Left kidney (tissue), 8 donors: ENCODE measurements at places on chromosomes 6 and 20. TPM values are rescaled to one million over a fixed set of nuclear protein-coding genes. Genes with fewer than 3 reads are reported as not detected.

DNA sequence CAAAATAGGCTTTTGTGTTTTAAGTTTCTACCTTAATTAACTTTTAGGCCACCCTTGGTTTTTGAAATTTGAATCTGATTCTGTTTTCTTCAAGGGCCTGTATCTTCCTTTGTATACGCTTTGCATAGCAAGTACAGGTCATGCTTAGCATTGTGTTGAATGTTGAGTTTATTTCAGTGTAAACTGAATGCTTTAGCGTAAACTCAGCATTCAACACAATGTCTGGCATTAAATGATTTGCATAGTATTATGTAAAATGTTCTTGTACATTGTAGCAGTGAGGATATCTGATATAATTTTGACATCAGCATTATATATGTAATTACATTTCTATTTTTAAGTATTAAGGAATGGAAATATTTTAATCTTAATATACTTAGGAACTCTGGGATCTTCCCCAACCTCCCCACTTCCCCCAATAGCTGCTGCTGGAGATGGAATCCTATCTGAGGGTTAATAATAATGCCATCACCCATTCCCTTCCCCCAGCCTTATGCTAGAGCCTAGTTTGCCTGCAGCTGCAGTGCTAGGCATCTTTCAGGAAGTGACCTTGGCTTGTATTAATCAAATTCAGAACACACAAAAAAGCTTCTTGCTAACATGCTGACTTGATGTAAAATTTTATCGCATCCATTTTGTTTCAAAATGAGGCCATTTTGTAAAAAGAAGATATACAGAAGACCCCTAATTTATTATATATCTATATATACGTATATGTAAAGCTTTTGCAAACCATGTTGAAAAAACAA is 73.1 kb downstream of the NCOA3 start:
- no peak for DNase-seq

DNA sequence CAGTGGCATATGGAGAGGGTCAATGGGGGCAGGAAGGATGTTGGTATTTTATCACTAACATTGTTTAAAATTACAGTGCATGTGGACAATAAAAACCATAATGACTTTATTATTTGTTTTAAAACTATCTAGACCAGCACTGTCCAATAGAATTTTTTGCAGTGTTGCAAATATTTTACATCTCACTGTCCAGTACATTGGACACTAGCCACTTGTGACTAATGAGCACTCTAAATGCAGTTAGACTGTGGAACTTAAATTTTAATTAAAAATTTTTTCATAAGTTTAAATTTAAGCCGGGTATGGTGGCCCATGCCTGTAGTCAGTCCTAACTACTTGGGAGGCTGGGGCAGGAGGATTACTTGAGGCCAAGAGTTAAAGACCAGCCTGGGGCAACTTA is 101.7 kb downstream of the DTD1 start:
- no peak for DNase-seq

Gene HLA-DPA1
- polyA plus RNA-seq: 20.2 TPM

DNA sequence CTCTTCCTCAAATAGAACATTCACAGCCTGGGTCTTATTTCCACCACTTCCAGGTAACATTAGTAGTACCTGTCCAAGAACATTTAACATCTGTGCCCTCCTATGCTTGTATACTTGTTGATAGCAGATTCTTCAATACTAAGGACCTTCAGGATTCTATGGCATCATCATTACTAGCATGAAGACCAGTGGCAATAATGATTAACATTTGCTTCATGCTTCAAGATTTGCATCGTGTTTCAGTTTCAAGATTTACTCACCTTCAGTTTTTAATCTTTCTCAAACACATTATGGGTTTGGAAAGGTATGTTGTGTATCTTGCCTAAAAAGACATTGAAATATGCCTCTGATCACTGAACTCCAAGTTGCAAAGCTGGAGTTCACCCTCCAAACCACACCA is 412.8 kb upstream of the NRSN1 start:
- DNase-seq: no peak

DNA sequence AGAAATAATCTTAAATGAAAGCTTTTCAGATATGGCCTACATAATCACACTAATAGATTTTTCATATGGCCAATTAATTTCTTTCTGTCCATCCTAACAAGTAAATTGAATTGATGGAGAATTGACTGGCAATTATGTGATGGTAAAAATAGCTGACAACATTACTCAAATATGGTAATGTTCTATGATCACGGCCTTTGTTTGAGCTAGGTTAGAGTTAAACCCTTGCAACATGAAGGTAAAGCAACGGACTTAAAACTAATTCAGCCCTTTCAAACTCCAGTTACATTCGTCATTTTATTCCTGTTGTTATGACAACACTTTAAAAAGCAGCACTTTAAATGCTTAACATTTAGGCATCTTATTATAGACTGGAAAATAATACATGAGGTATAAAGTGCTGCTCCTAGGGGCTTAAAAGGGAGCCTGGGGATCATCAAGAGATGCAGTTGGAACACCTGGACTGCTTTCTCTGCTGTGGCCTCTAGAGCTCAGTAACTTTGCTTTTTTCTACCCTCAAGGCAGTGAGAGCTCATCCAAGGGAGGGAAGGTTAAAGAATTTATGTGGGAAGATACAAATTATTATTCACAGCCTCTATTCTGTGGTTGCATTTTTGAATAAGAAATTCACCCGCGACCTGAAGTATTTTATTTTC is 46.9 kb downstream of the RIPOR2 start:
- no peak for DNase-seq

Gene SLC22A1
- 1.5 TPM for polyA plus RNA-seq

DNA sequence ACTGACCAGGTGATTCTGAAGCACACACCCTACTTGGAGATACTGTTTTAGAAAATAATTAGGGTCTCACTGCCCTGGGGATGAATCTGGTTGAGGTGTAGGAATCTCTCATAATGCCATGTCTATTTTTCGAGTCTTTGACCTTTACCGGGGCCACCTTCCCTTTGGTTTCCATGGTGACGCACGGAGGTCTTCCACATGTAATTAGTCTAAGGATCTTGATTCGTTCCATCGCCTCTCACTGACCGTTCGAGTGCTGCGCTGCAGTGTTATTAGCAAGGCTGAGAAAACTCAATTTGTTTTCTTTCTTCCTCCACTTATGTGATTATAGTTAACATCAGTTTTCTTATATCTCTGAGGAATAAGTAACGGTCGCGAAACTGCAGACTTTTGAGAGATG is 144.3 kb upstream of the SPACA1 start:
- no peak for DNase-seq
